ENCODE measurements at places on chromosomes 11 and 22.
A peak's percentile ranks its signal among the peaks of the same experiment; 100 is the strongest.

- no peak for DNase-seq
These were observed 2.0 kb upstream of the NARS2 start for GRCh38 chr11:78576549-78577097.

GRCh38 chr11:18065572-18065971 is 19.5 kb upstream of the TPH1 start:
- DNase-seq, result no peak

- no peak for DNase-seq
These were observed 34.0 kb upstream of the SLC22A25 start for GRCh38 chr11:63277345-63277943.

DNA sequence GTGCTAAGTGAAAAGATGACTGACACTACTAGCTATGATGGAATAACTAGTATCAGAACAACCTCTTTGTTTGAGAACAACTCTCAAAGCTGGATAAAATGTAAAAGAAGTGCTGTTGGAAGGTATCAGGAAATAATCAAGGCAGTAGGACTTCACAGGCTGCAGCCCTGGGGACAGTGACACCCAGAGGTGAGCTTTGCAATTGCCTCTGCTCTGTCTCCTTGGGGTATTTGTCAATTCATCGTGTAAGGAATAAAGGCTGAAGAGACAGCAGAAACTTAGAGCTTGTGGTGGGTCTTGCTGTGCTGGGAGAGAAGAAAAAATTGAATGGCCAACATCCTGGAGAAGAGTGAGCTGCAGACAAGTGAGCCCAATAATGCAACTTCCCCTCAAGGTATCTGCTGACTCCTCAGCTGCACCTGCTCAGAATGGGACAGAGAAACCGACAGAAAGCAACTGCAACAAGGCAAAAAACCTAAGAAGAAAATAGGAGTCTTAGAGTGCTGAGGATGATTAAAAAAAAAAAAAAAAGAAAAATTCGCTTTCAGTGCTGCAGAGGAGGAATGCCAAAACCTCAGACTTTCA is 141.1 kb downstream of the RCN1 start:
- DNase-seq, result no peak

DNA sequence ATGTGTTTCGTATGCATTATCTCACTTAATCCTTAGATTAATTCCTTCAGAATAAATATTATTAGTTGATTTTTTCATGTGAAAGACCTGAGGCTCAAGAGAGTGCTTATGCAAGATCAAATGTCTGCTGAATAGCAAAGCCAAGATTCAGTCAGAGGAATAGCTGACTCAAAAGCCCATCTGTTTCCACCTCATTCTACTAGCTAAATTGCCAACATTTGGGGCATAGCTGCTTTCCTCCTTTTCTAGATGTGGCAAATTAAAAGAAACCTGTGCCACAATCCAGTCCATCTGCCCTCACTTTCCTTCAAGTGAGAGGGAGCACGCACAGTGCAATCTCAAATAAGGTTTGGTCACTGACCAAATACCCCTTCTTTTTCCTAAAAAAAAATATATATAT is 121.1 kb downstream of the PAX6 start:
- DNase-seq, result no peak

GRCh38 chr11:30474151-30474954 is 111.8 kb downstream of the MPPED2 start:
- no peak for DNase-seq

DNA sequence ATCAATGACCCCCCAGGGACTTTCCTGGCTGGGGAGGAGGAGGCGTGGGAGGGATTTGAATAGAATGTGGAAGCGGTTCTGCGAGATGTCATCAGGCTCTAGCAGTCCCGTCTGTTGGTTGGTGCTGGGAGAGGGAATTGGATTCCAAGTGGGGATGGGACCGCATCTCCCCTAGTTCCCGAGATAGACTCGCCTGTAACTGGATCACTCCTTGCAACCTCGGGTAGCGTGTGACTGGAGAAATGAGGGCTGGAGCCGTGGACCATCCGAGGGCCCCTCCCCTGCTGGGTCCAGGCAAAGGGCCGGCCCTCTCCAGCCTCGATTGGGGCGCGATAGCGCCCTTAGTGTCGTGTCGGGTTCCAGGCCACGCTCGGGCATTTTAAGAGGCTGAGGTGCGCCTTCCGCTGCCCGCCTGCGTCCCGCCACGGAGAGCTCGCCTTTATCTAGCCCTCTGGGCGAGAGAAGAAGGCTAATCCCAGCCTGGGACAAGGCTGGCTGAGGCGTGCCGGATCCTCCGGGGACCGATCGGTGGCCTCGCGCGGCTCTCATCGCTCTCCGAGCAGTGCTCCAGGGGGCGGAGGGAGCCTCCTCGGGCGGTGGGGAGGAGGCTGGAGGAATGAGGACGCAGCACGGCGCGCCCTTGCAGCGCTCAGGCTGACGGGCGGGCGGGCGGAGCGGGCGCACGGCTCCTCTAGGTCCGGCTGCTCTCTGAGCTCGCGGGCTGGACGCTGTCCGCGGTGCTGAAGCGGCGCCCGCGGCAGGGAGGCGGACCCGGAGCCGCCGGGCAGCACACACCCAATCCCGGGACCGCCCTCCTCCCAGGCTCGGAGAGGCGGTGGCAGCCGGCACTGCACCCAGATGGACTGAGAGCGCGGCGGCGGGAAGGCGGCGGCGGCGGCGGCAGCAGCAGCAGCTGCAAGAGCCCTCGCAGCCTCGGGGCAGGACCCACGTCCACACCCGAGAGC is 107.8 kb downstream of the OSBP2 start:
- peak; percentile 93 for DNase-seq

DNA sequence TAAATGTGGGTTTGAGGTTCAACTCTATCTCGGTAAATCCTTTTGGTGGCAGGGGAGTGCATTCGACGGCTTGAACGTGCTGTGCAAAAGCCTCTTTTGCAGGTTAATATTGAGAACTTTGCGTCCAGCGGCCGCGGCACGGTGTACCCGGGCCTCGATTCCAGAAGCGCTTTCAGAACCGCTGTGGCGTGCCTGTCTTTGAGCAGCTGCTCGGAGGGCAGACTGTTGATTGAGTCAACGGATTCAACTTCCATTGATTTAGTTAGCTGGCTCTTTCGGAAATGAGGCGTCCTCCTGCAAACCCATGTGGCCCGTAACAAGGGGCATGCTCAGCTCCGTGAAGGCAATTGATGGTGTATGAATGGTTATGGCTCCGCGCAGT is 1247.8 kb downstream of the BRD1 start:
- DNase-seq, result no peak

DNA sequence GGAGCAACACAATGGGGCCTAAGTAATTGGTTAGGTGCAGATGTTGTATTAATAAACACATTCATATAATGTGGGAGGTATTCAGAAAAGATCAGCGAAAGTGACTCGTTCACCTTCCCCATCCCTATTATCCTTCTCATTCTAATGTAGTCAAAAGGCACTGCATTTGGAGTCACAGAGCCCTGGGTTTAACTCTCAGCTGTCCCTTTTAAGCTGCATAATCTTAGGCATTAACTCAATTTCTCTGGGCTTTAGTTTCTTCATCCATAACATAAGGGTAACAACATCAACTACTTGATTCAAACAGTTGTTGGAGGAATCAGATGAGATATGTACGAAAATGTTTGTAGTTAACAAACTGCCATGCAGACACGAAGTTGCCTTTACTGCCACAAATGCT is 187.6 kb upstream of the PITPNB start:
- DNase-seq, result no peak

DNA sequence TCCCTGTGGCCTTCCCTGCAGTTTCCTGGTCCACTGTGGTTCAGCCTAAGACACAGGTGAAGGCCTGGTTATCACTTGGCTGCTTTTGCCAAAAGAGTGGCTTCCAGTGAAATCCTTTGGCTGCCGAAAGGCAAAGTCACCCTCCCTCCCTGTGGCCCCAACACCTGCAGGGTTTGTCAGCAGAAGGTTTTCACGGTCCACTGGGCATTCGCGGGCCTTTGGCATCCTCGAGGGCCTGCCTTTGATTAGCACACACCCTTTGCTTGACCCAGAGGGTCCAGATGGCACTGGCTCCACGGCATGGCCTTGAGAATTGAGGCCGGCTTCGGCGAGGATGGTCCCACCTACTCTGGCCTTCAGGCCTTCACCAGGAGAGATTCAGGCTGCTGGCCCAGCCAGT is 35.3 kb downstream of the RTN4R start:
- no peak for DNase-seq
